ENCODE measurements at places on chromosomes 2 and 18. TPM values are rescaled to one million over a fixed set of nuclear protein-coding genes. Genes with fewer than 3 reads are reported as not detected.

The TSPYL6 gene
- not detected for total RNA-seq

The FLACC1 gene
- 4.6 TPM for total RNA-seq

GRCh38 chr2:60608679-60609078 lies 55.2 kb upstream of the BCL11A start:
- H3K36me3 ChIP-seq: no peaks in the 10 kb centered on the region
- no peak overlapping the region for H3K4me3 ChIP-seq
- H3K27ac ChIP-seq: no peak overlapping the region
- H3K4me1 ChIP-seq: no peaks in the 10 kb centered on the region
- H3K27me3 ChIP-seq: peaks cover 16% of the 10 kb centered on the region

DNA sequence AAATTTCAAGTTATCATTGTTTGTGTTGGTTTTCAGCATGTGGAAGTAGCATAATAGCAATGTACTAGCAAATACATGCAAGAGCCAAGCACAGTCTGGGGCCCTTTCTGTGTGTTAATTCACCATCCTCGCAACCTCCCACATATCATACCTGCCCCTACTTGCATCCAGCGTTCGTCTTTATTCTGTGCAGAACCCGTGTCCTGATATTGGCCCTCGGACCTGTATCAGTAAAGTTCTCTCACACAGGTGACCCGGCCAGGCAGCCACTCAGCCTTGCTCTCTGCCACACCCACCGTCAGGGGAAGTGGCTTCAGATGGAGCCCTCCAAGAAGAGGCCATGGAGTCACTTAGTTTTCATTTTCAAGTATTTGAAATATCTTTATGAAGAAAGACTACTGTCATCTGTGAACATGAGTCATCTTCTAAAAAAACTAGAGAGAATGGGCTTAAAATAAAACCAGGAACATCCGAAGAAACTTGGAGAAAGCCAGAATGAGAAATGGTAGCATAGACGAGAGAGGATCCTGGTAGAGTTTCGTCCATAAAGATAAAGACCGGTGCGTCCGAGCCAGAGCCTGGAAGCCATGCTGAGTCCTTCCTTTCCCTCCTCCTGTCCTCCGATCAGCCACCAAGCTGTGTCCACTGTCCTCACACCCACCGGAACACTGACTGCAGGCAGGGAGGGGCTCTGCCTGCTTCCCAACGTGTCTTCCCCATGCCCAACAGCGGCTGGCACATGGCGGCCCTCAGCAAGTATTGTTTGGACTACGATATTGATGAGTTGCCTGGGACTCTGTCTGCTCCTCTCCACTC lies 57.3 kb upstream of the RPL31 start:
- no peaks in the 10 kb centered on the region for H3K36me3 ChIP-seq
- no peak overlapping the region for H3K27ac ChIP-seq
- no peak overlapping the region for H3K4me3 ChIP-seq
- H3K27me3 ChIP-seq: peaks cover 20% of the 10 kb centered on the region
- H3K4me1 ChIP-seq: no peaks in the 10 kb centered on the region

The ARL4C gene
- total RNA-seq: 20.9 TPM

DNA sequence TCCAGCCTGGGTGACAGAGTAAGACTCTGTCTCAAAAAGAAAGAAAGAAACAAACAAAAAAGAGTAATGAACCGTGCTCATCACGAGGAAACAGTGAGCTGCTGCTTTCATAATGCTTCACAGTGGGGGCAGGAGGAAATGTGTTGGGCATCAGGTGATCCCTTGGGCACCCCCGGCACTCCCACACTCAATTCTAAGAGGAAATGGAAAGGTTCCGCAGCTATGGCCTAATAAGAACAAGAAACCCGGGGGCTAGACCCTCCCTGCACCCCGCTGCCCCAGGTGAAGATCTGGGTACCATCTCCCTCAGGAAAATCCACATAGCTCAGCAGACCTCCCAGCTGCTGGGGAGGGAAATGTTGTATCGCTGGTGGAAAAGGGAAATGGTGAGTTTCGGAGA lies 118.9 kb downstream of the LPIN1 start:
- no peaks in the 10 kb centered on the region for H3K36me3 ChIP-seq
- peak overlapping the region; percentile 70 for H3K27ac ChIP-seq
- no peak for DNase-seq
- peaks cover 84% of the 10 kb centered on the region for H3K4me1 ChIP-seq
- peak overlapping the region; percentile 48 for H3K4me3 ChIP-seq

The WDR12 gene
- total RNA-seq: 57.5 TPM

GRCh38 chr2:186751078-186751477 lies 57.2 kb downstream of the FAM171B start:
- H3K27ac ChIP-seq: no peak overlapping the region
- H3K36me3 ChIP-seq: no peaks in the 10 kb centered on the region
- no peaks in the 10 kb centered on the region for H3K4me1 ChIP-seq
- DNase-seq: no peak

- H3K27ac ChIP-seq: no peak overlapping the region
- H3K27me3 ChIP-seq: no peaks in the 10 kb centered on the region
These were observed 222.3 kb downstream of the HDAC4 start for GRCh38 chr2:239178484-239178883.

The CCDC74B gene
- total RNA-seq: 0.93 TPM

The RAD51AP2 gene
- total RNA-seq: not detected

DNA sequence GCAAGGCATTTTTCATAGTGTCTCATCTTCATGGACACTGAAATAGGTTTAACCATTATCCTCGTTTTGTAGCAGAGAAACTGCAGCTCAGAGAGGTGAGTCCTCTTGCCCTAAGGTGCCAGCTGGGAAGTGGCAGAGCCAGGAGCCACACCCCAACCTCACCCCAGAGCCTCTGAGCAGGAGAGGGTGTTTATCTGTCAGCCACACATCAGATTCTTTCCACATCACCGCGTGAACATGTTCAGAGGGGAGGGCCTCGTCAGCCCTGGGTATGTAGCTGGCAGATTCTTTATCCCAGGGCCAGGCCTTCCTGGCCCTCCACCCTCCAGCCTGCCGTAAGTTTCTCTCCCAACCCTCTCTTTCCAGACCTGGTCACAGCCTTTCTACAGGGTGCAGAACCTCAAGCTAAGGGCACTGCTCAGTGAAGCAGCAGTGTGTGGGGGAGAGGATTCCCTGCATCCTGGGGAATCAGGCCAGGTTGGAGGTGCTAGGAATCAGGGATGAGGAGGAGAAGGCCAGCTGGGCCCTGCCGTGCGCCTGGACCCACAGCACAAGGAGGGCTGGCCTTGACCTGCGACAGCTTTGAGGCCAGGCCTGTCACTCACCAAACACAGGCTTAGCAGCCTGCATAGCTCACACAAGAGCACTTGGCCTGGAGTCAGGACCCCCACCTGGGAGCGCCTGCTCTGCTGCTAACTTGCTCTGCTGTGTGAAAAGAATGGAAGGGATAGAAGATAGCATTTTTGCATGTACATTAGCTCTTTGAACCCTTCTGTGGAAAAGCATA lies 111.3 kb upstream of the MCFD2 start:
- no peaks in the 10 kb centered on the region for H3K4me1 ChIP-seq
- DNase-seq: no peak
- H3K27ac ChIP-seq: no peak overlapping the region
- peaks cover 97% of the 10 kb centered on the region for H3K36me3 ChIP-seq

- H3K27ac ChIP-seq: no peak overlapping the region
- H3K36me3 ChIP-seq: no peaks in the 10 kb centered on the region
- no peaks in the 10 kb centered on the region for H3K27me3 ChIP-seq
- H3K4me3 ChIP-seq: no peak overlapping the region
- H3K4me1 ChIP-seq: no peaks in the 10 kb centered on the region
These were observed 15.2 kb downstream of the ITGAV start for GRCh38 chr2:186605041-186605440.

DNA sequence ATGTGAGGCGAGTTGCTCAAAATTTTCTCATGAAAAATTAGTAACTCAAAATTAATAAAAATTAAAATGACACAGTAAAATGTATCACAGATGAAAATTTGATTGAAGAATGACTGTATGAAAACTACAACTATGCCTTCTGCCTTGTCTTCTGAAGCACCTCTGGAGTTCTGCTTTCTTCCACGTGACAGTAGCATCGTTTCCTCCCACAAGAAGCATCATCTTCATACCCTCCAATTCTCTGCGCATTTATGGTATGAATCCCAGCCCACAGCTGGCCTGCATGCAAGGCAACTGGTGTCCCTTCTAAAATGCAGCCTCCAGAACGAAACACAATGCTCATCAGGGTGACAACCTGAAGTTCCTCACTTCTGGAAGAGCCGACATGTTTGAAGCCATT lies 189.9 kb downstream of the MYO1B start:
- DNase-seq: no peak
- H3K4me3 ChIP-seq: no peak overlapping the region
- no peak overlapping the region for H3K27ac ChIP-seq
- no peaks in the 10 kb centered on the region for H3K27me3 ChIP-seq
- no peaks in the 10 kb centered on the region for H3K36me3 ChIP-seq

The CYBRD1 gene
- total RNA-seq: 0.32 TPM

DNA sequence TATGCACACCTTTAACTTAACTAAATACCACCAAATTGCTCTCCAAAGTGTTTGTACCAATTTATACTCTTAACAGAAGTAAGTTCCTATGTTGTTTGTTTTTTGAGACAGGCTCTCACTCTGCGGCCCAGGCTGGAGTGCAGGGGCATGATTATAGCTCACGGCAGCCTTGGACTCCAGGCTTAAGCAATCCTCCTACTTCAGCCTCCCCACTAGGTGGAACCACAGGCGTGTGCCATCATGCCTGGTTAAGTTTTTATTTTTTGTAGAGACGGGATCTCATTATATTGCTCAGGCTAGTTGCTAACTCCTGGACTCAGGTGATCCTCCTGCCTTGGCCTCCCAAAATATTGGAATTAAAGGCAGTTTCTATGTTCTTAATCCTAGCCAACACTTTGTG lies 13.1 kb upstream of the NAB1 start:
- no peak overlapping the region for H3K27ac ChIP-seq
- no peak for DNase-seq
- no peaks in the 10 kb centered on the region for H3K36me3 ChIP-seq
- no peaks in the 10 kb centered on the region for H3K27me3 ChIP-seq
- H3K4me3 ChIP-seq: no peak overlapping the region
- H3K4me1 ChIP-seq: peaks cover 8% of the 10 kb centered on the region

GRCh38 chr18:36448384-36449290 lies 151.1 kb downstream of the FHOD3 start:
- no peak overlapping the region for H3K27ac ChIP-seq
- H3K4me3 ChIP-seq: no peak overlapping the region
- H3K27me3 ChIP-seq: peaks cover 10% of the 10 kb centered on the region
- no peaks in the 10 kb centered on the region for H3K4me1 ChIP-seq
- no peaks in the 10 kb centered on the region for H3K36me3 ChIP-seq

- H3K27ac ChIP-seq: no peak overlapping the region
- H3K4me3 ChIP-seq: no peak overlapping the region
- H3K4me1 ChIP-seq: no peaks in the 10 kb centered on the region
- H3K36me3 ChIP-seq: no peaks in the 10 kb centered on the region
These were observed 110.8 kb downstream of the MCFD2 start for GRCh38 chr2:46804794-46805193.

- no peaks in the 10 kb centered on the region for H3K4me1 ChIP-seq
- H3K27me3 ChIP-seq: no peaks in the 10 kb centered on the region
- H3K27ac ChIP-seq: no peak overlapping the region
These were observed 142.1 kb downstream of the SLC4A10 start for GRCh38 chr2:161766334-161766733.

DNA sequence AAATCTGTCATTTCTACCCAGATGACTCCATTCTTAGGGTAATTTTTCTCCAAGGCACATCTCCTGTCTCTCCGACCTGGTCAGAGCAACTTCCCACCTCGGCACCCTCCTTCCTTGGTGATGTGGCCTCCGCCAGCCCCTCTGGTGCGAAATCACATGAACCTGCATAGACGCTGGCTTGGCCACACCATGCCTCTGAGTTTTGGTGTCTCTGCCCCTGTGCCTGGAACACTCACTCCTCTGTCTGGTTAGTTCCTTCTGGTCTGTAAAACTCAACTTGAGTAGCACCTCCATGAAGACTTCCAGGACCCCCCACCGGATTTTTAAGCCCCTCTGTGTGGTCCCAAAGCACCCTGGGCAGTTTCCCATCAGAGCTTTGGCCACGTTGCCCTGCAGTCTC lies 83.2 kb upstream of the OTOS start:
- no peak overlapping the region for H3K27ac ChIP-seq
- no peaks in the 10 kb centered on the region for H3K4me1 ChIP-seq
- no peak overlapping the region for H3K4me3 ChIP-seq
- H3K27me3 ChIP-seq: peaks cover 14% of the 10 kb centered on the region
- H3K36me3 ChIP-seq: no peaks in the 10 kb centered on the region
- DNase-seq: no peak

DNA sequence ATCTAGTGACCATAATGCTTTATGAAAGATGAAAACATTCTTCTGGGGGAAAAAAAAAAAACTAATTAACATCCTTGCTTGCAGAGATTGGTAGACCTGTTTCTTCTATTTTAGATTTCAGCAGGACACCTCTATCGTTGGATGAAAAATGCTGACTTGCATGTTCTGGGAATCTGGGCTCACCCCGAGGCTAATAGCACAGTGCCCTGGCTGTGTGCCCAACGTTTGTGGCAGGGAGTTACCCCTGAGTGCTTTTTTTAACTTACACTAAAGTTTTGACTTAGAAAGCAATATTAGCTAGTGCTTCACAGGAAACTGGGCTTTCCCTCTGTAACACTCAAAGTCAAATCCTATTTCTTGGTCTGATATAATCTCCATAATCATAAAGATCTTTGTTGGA lies 233.2 kb downstream of the SLC8A1 start:
- H3K27ac ChIP-seq: no peak overlapping the region
- H3K36me3 ChIP-seq: no peaks in the 10 kb centered on the region
- no peak for DNase-seq
- H3K4me1 ChIP-seq: no peaks in the 10 kb centered on the region
- no peak overlapping the region for H3K4me3 ChIP-seq

- H3K27ac ChIP-seq: no peak overlapping the region
- no peaks in the 10 kb centered on the region for H3K4me1 ChIP-seq
- H3K36me3 ChIP-seq: no peaks in the 10 kb centered on the region
These were observed 307.3 kb downstream of the GBX2 start for GRCh38 chr2:235860871-235861270.

DNA sequence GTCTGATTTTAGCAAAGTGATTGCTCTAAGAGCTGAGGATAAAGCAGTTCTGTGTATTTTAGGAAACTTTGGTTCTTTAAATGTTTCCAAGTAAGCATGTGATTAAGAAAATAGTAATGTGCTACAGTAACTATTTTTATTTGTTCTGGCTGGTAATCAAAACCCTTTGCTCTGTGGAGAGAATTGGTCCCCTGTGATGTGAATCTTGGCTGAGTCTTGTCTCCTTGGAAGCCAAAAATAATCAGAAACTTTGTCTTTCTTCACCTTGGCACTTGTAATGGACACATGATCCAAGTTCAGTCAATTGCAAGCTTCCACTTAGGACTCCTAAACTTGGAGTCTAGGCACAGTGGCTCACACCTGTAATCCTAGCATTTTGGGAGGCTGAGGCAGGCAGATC lies 422.7 kb upstream of the CDH20 start:
- H3K36me3 ChIP-seq: no peaks in the 10 kb centered on the region
- no peaks in the 10 kb centered on the region for H3K27me3 ChIP-seq
- H3K27ac ChIP-seq: no peak overlapping the region
- no peaks in the 10 kb centered on the region for H3K4me1 ChIP-seq

- H3K27ac ChIP-seq: no peak overlapping the region
- no peak overlapping the region for H3K4me3 ChIP-seq
- H3K27me3 ChIP-seq: peaks cover 11% of the 10 kb centered on the region
- H3K4me1 ChIP-seq: no peaks in the 10 kb centered on the region
- H3K36me3 ChIP-seq: no peaks in the 10 kb centered on the region
These were observed 234.0 kb downstream of the EPHA4 start for GRCh38 chr2:221337957-221338685.

Data from activated B cell treated with CpG ODN at 0.5 μM for 24 hours (primary cell).